T-helper 2 cell treated with Interferon-gamma antibody and Interleukin-4, amounts not matched to agents 5 μg/mL and 100 μg/mL, for 36 hours (primary cell): ENCODE measurements at places on chromosomes 11 and 22.

DNA sequence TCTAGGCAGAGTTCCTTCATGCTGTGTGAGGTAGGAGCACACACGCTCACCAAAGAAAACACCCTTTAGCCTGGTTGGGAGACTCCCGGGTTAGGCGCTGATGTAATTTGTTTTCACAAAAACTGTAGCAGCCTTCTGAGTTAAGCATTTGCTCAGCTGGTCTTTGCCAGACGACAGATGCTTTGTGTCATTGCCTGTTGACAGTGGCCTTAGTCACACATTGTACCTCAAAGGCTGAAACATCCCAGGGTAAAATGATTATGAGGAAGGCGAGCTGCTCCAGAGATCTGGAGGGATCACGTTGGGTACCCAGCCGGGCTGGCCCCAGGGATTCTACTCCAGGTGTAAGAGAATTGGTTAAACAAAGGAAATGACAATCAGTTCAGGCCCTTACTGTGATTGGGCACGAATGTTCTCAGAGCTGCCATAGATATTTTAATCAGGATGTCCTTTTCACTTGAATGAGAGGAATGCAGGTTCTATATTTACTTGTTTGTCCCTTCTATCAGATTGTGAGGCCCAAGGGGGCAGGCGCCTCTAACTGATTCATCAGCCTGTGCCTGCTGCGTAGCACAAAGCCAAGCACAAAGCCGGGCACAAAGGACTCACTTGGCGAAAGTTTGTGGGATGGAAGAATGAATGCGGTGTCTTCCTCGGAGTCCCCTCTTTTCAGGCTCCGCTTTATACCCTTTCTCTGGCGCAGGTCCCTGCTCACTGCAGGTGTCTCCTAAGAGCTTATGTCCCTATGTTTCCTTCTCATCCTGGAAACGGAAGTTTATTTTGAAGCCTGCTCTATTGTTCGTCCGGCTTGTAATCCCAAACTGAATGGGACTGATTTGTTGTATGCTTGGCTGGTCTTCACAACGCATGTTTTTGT lies 47.1 kb downstream of the ADM start:
- H3K4me1 ChIP-seq = no peaks in the 10 kb centered on the region
- H3K36me3 ChIP-seq = no peaks in the 10 kb centered on the region
- H3K27ac ChIP-seq = no peak overlapping the region
- H3K4me3 ChIP-seq = no peak overlapping the region
- peaks cover 24% of the 10 kb centered on the region for H3K27me3 ChIP-seq
- no peak for DNase-seq

DNA sequence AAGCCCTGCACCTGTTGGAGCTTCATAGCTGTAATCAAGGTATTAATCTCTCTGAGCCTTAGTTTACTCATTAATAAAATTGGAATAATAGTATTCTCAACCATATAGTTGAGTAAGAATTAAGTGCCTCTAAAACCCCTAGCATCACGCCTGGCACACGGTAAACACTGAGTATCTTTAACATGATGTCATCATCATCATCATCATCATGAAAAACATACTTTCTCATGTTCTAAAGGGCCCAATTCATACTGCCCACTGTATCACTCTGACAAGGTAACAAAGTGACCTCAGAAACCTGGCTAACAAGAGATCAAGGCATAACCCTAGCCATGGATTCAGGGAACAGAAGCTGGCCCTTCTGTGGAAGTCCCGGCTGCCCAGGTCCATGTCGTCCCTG lies 58.4 kb downstream of the KIRREL3 start:
- DNase-seq = no peak
- no peaks in the 10 kb centered on the region for H3K36me3 ChIP-seq

DNA sequence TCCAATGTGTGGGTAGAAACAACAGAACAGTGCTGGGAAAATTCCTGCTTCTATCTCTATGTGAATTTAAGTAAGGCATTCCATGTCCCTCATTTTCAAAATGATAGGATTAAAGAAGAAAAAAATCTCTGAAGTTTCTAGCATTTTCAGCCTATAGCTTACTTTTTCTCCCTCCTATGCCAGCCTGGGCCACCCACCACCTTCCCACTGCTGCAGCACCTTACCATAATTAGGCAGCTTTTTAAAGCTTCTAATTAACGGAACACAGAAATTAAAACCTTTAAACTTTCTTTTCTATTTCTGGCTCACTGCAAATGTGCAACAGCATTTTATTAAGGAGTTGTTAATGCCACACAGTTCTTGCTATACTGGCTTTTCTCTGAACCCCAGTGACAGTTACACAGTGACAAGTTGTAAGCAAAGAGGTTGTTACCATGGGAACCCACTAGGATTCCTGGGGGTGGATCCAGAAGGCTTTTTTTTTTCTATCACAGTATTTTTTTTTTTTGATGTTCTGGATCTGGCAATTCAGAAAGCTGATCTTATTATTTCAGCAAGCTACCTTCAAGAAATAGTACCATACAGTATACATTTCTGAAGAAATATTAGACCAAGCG lies 20.2 kb downstream of the CELF1 start:
- peaks cover 7% of the 10 kb centered on the region for H3K36me3 ChIP-seq
- H3K4me3 ChIP-seq = no peak overlapping the region
- no peak overlapping the region for H3K27ac ChIP-seq

- no peaks in the 10 kb centered on the region for H3K27me3 ChIP-seq
- DNase-seq = no peak
- peaks cover 12% of the 10 kb centered on the region for H3K36me3 ChIP-seq
- no peak overlapping the region for H3K27ac ChIP-seq
- H3K4me3 ChIP-seq = no peak overlapping the region
- H3K4me1 ChIP-seq = peaks cover 38% of the 10 kb centered on the region
Observed at GRCh38 chr22:26581633-26582168, 8.2 kb downstream of the TPST2 start.

DNA sequence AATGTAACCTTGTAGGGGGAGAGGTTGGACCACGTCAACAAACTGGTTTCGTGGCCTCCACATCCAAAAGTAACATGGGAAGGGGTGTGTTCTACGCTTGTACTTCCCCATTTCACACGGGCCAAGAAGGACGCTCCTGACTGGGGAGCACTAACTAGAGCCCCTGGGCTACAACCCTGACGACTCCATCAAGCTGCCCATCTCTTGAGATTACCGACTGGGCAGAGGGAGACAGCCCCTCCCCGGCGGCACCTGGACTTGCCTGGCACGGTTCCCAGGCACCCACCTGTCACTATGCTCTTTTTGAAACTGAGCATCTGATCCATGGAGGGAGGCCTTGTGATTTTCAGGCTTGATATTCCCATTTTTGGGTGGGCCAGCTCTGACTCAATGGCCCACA lies 68.5 kb downstream of the SHANK2 start:
- no peak for DNase-seq
- H3K36me3 ChIP-seq = no peaks in the 10 kb centered on the region
- H3K4me3 ChIP-seq = no peak overlapping the region
- peaks cover 13% of the 10 kb centered on the region for H3K27me3 ChIP-seq
- H3K4me1 ChIP-seq = no peaks in the 10 kb centered on the region
- H3K27ac ChIP-seq = no peak overlapping the region

- no peak overlapping the region for H3K4me3 ChIP-seq
- H3K27ac ChIP-seq = no peak overlapping the region
- no peaks in the 10 kb centered on the region for H3K36me3 ChIP-seq
- H3K4me1 ChIP-seq = peaks cover 37% of the 10 kb centered on the region
Observed at GRCh38 chr11:14073849-14074476, 111.4 kb downstream of the SPON1 start.

DNA sequence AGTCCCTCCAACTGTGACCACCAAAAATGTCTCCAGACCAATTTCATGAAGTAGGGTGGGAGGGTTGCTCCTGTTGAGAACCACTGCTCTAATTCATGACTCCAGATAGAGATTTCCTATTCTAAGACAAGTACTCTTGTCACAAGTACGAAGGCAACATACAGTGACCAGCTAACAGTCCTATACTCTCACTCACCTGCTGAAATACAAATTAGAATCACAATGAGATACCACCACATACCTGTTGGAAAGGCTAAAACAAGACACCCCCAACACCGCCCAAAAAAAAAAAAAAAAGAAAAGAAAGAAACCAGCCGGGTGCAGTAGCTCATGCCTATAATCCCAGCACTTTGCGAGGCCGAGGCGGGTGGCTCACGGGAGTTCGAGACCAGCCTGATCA lies 310.5 kb downstream of the SWAP70 start:
- H3K4me3 ChIP-seq = no peak overlapping the region
- H3K27me3 ChIP-seq = no peaks in the 10 kb centered on the region
- no peaks in the 10 kb centered on the region for H3K36me3 ChIP-seq
- H3K4me1 ChIP-seq = no peaks in the 10 kb centered on the region

DNA sequence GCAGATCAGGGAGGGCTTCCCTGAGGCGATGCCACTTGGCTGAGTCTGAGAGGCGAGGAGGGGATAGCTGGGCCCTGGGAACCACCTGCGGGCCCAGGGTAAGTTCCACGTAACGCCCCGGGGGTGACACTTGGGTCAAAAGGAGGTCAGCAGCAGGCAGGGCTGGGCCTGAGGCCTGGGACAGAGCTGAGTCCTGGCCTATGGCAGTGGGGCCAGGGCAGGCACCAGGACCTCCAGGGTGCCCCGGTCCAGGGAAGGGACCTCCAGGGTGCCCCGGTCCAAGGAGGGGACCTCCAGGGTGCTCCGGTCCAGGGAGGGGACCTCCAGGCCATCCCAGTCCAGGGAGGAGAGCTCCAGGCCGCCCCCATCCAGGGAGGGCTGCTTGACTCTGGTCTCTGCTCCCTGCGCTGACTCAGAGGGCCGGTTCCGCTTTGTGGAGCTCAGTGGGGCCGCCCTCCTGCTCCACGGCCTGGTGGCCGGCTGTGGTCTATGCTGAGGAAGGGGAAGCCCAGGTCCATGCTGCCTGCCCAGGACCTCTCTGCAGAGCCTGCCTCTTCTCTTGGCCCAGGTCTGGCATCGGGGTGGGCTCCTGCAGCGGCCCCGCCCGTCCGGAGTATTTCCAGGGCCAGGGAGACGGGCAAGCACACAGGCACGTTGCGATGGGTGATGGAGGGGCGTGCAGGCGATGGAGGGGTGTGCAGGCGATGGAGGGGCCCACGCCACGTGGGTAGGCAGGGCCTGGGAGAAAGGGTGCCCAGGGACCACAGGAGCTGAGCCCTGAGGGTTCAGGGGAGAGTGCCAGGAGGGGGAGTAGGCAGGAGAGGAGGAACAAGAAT lies 19.5 kb upstream of the WNT7B start:
- H3K36me3 ChIP-seq = no peaks in the 10 kb centered on the region
- H3K27me3 ChIP-seq = no peaks in the 10 kb centered on the region
- DNase-seq = no peak
- no peaks in the 10 kb centered on the region for H3K4me1 ChIP-seq

- DNase-seq = no peak
- H3K4me3 ChIP-seq = no peak overlapping the region
- H3K27me3 ChIP-seq = no peaks in the 10 kb centered on the region
- H3K36me3 ChIP-seq = peaks cover 51% of the 10 kb centered on the region
- H3K4me1 ChIP-seq = peaks cover 6% of the 10 kb centered on the region
Observed at GRCh38 chr11:72828081-72828567, 13.9 kb downstream of the ATG16L2 start.

GRCh38 chr22:39721206-39722031 lies 150.9 kb downstream of the CACNA1I start:
- peaks cover 3% of the 10 kb centered on the region for H3K36me3 ChIP-seq
- H3K27me3 ChIP-seq = peaks cover 10% of the 10 kb centered on the region
- no peak overlapping the region for H3K4me3 ChIP-seq
- DNase-seq = no peak

- DNase-seq = no peak
- no peak overlapping the region for H3K4me3 ChIP-seq
- no peaks in the 10 kb centered on the region for H3K4me1 ChIP-seq
- H3K36me3 ChIP-seq = no peaks in the 10 kb centered on the region
Observed at GRCh38 chr11:19567996-19568395, 144.6 kb upstream of the NAV2 start.

DNA sequence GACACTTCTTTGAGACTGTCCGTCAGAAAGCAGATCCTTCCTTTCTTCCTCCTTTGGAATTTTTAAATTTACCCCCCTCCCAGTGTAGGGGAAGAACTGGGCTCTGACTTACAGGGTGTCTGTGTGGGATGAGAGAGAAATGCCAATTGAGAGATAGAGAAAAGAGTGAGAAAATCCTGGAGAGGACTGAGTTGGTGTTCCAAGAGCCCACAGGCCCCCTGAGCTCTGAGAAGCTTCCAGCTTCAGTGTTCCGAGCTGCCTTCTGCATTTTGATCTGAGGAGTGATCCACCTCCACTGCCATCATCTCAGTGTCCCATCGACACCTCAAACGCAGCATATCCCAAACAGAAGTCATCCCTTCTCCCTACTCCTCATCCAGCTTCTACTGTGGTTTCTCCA lies 70.7 kb upstream of the GRK3 start:
- H3K27ac ChIP-seq = no peak overlapping the region
- no peak for DNase-seq
- peaks cover 8% of the 10 kb centered on the region for H3K4me1 ChIP-seq
- H3K4me3 ChIP-seq = no peak overlapping the region

GRCh38 chr11:7949934-7950333 lies 8.4 kb upstream of the OR10A3 start:
- no peaks in the 10 kb centered on the region for H3K36me3 ChIP-seq
- no peak overlapping the region for H3K27ac ChIP-seq
- DNase-seq = no peak

GRCh38 chr11:63508009-63508408 lies 2.1 kb downstream of the LGALS12 start:
- peaks cover 14% of the 10 kb centered on the region for H3K4me1 ChIP-seq
- H3K27me3 ChIP-seq = no peaks in the 10 kb centered on the region
- H3K4me3 ChIP-seq = no peak overlapping the region
- no peak overlapping the region for H3K27ac ChIP-seq
- DNase-seq = peak; percentile 16

DNA sequence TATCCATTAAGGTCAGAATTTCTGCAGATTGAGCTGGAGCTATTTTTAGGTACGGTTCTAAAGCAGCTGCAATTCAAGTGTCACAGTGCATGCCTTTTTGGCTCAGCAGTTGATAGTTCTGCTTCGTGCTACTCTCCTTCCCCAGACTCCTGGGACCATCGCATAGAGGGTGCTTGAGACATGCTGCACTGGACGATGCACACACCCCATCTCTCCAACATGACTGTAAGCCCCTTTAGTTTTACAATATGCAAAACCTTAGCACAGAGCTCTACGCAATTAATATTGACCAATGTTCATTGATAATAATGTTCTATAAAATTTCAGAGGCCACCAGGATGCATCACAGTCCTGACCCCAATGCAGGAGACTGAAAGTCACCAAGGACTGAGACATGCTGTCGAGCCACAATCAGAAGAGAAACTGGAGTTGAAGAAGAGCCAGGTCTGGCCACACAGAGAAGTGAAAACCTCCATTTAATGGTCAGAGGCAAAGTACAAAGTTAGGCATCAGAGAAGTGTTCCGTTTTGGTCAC lies 120.9 kb upstream of the ZC3H12C start:
- peaks cover 31% of the 10 kb centered on the region for H3K27me3 ChIP-seq
- H3K4me1 ChIP-seq = peaks cover 14% of the 10 kb centered on the region
- DNase-seq = no peak
- H3K27ac ChIP-seq = no peak overlapping the region
- no peaks in the 10 kb centered on the region for H3K36me3 ChIP-seq
- no peak overlapping the region for H3K4me3 ChIP-seq
